Naive B cell (primary cell): ENCODE measurements at places on chromosomes 11 and 22. TPM values are rescaled to one million over a fixed set of nuclear protein-coding genes. Genes with fewer than 3 reads are reported as not detected.

CABP4 gene
- not detected for polyA plus RNA-seq

CENPM gene
- 47.3 TPM for polyA plus RNA-seq

MMP3 gene
- not detected for polyA plus RNA-seq

EIF3L gene
- 316 TPM for polyA plus RNA-seq

CNTN5 gene
- not detected for polyA plus RNA-seq

GRCh38 chr22:48489551-48490499, 1337.8 kb downstream of the BRD1 start:
- H3K27ac ChIP-seq, result no peak overlapping the region
- no peak overlapping the region for H3K4me3 ChIP-seq

- H3K27ac ChIP-seq, result no peak overlapping the region
- no peak for DNase-seq
- H3K27me3 ChIP-seq, result peaks cover 18% of the 10 kb centered on the region
- no peak overlapping the region for H3K4me3 ChIP-seq
- peaks cover 7% of the 10 kb centered on the region for H3K36me3 ChIP-seq
- H3K4me1 ChIP-seq, result peaks cover 31% of the 10 kb centered on the region
Observed at GRCh38 chr22:46754826-46755225, 7.6 kb upstream of the TBC1D22A start.

DNA sequence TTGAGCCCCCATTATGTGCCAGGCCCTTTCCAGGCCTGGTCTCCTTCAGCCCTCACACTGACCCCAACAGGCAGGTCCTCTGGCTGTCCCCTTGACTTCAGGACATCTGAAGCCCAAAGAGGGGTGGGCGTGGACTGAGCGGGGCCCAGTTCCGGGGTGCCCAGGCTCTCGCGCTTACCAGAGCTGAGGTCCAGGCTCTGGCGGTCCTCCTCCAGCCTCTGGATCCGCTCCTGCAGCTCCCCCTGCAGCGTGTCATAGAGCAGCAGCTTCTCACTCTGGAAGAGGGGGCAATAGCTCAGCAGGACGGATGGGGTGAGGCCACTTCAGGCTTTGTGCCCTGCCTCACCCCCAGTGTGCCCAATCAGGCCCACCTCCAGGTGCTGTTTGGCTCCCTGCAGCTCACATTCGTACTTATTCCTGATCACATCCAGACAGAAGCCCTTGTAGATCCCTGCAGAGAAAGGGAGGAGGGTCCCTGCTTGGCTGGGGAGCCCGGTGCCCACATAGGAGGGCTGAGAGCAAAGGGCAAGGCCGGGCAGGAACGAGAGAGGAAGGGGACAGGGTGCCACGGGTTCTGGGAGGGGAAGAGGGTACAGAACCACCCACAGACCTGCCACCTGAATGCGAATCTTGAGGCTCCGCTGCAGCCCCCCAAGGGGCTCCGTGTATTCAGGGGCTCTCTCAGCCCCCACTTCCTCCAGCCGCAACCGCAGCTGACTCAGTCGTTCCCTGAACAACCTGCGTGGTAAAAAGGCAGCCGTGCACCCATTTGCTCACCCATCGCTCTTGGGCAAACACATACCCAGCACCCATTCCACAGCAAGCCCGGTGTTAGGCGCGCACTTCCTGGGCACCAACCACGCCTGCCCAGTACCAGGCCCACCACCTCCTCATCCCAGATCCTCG, 4.1 kb downstream of the BRMS1 start:
- H3K4me3 ChIP-seq, result no peak overlapping the region
- peaks cover 7% of the 10 kb centered on the region for H3K36me3 ChIP-seq
- no peak overlapping the region for H3K27ac ChIP-seq
- peaks cover 44% of the 10 kb centered on the region for H3K4me1 ChIP-seq
- no peak for DNase-seq
- no peaks in the 10 kb centered on the region for H3K27me3 ChIP-seq

DNA sequence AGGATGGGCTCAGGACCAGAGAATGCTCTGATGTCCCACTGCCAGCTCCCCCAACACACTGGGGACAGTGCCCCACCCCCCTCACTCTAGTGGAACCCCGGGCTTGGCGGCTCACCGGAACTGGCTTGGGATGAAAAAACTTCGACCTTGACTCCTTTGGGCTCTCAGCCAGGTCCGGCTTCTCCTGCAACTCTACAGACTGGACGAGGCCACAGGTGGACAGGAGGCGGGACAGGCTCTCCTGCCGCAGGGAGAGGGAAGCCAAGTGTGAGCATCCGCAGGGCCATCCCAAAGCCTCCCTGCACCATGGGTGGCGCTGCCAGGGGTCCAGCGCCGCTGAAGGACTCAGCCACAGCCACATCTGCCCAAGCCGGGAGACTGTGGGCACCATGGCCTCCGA, 3.7 kb downstream of the RRP7A start:
- H3K27ac ChIP-seq, result no peak overlapping the region
- DNase-seq, result no peak
- H3K27me3 ChIP-seq, result no peaks in the 10 kb centered on the region
- H3K4me1 ChIP-seq, result peaks cover 13% of the 10 kb centered on the region
- H3K4me3 ChIP-seq, result no peak overlapping the region
- H3K36me3 ChIP-seq, result no peaks in the 10 kb centered on the region

FGF19 gene
- not detected for polyA plus RNA-seq

DNA sequence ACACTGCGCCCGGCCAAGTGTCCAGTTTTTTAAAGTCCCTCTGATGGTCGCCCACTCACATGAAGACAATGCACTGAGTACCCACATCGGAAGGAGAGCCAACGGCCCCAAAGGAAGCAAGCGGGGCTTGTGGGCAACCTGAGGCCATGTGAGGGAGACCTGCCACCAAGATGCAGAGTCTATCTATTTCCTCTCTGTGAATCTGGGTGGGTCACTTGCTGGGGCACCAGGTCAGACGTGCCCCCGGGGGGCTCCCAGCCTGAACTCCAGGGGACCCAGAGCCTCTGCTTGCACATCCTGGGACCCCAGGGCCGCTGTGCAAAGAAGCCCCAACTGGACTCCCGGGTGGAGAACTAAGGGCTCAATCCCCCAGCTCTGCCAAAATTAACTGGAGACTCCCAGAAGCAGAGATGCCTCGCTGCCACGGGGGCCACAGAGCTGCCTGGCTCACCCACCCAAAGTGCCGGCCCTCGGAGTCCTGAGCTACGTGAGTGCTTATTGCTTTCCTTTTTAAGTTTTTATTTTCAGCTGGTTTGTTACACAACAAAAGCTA, 106.4 kb downstream of the BRD1 start:
- no peak overlapping the region for H3K4me3 ChIP-seq
- DNase-seq, result no peak
- H3K27me3 ChIP-seq, result peaks cover 15% of the 10 kb centered on the region

- H3K27ac ChIP-seq, result no peak overlapping the region
- H3K4me1 ChIP-seq, result no peaks in the 10 kb centered on the region
- H3K4me3 ChIP-seq, result no peak overlapping the region
- no peaks in the 10 kb centered on the region for H3K36me3 ChIP-seq
- DNase-seq, result no peak
Observed at GRCh38 chr22:48320683-48321451, 1506.8 kb downstream of the BRD1 start.
